ENCODE measurements at places on chromosomes 11 and 22. TPM values are rescaled to one million over a fixed set of nuclear protein-coding genes. Genes with fewer than 3 reads are reported as not detected.
A peak's percentile ranks its signal among the peaks of the same experiment; 100 is the strongest.

Gene FZD4
- total RNA-seq = 50.2 TPM

DNA sequence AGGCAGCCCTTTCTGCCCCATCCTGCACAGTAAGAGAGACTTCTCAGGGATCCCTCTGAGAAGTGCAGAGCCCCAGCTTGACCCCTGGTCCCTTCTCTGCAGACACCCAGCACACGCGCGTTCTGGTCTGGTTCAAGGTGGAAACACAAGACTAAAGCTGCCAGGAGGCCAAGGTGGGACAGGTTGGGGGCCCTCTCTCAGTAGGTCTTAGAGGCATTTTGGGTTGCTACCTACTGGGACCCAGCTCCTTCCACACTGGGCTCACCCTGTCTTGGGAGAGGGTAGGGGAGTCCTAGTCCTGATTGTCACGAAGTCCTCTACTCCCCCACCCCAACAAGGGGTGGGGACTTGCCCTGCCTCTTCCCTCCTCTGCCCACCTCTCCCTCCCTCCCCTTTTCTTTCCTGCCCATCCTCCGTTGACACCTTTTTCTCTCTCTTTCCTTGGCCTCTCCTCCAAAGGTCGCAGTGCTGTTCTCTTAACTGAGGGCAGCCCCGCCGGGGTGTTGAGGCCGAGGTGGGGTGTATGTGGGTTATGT is 763 bp upstream of the SOX10 start:
- no peak for DNase-seq

DNA sequence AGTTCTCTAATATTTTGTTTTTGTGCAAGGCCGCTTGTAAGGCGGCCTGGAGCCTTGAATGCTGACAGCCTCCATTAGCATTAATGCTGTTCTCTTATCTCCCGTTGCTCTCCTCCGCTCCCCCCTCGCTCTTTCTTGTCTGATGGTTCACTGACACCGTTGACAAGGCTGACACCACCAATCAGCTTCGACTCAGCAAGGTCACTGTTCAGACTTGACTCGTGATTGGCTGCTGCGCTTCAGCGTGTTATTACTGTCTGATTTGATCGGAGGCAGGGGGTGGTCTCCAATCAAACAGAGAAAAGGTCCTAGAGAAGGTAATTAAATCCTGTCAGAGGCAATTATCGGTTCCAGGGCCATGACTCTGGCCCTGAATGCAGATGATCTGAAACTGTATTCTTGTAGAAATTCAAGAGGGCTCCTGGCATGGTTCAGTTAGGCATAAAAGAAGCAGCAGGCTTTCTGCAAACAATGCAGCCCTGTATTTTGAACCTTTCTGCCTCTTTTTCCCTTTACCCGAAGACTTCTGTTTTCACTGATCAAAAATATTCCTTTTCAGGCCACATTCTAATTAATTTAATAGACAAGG is 49.3 kb upstream of the MPPED2 start:
- DNase-seq = no peak

- DNase-seq = no peak
These were observed 14.3 kb upstream of the BCL9L start for GRCh38 chr11:118939953-118940598.

DNA sequence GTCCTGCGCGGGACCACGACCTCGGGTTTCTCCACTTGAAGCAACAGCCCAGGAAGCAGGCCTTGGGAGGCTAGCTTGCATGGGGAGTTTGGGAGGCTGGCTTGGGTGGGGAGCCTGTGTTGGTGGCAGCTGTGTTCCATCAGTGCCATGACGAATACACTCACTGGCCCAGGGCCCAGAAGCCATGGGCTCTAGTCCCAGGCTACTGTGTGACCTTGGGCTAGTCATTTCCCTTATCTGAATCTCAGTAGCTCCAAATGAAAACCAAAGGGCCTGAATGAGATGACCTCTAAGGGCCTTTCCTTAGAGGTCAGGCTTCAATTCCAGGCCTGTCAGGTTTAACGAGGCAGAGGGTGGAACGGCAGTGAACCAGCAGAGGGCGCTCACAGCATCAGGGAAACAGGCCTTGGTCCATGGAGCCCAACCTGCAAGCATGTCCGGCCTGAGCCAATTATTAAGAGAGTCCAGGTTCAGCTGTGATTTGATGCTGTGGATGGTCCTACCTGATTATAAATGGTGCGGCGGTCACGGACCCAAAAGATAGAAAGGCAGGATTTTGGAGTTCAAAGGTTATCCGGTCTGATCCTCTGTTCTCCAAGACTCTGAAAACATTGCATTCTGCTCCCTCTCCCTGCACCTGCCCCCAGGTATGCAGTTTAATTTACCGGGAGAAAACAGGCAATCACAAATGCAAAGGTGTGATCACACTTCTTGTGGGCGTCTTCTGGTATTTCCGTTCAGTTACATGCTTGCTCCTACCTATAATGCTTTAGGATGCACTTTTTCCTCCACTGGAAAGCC is 15.9 kb downstream of the PTPN5 start:
- peak; percentile 59 for DNase-seq

Gene RTN4RL2
- 0.90 TPM for total RNA-seq

All from fibroblast of the aortic adventitia (primary cell).